D721Med (cell line): ENCODE measurements at places on chromosomes 11 and 22.

- DNase-seq: peak; percentile 47
Measured at GRCh38 chr11:131064373-131064991, 148.2 kb upstream of the SNX19 start.

DNA sequence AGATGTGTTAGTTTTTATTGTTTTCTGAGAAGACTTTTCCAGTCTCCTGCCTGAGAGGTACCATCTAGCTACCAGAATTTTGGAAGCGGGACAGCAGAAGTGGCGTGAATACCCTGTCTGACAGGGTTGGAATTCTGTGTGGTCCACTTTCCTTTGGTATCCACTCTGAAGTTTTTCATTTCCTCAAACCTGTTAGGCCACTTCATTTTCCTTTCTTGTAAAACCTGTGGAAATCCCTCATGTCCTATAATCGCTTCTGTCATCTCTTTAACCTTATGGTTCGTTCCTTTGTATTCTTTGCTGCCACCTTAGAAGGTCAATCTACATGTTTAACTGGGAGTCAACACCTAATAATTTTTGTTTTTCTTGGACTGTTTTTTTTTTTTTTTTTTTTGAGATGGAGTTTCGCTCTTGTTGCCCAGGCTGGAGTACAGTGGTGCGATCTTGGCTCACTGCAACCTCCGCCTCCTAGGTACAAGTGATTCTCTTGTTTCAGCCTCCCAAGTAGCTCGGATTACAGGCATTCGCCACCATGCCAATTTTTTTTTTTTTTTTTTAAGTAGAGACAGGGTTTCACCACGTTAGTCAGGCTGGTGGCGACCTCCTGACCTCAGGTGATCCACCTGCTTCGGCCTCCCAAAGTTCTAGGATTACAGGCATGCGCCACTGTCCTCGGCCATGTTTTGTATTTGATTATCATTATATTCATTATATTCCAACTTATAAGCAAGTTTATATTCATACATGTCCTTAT is 7.1 kb downstream of the SFI1 start:
- no peak for DNase-seq

DNA sequence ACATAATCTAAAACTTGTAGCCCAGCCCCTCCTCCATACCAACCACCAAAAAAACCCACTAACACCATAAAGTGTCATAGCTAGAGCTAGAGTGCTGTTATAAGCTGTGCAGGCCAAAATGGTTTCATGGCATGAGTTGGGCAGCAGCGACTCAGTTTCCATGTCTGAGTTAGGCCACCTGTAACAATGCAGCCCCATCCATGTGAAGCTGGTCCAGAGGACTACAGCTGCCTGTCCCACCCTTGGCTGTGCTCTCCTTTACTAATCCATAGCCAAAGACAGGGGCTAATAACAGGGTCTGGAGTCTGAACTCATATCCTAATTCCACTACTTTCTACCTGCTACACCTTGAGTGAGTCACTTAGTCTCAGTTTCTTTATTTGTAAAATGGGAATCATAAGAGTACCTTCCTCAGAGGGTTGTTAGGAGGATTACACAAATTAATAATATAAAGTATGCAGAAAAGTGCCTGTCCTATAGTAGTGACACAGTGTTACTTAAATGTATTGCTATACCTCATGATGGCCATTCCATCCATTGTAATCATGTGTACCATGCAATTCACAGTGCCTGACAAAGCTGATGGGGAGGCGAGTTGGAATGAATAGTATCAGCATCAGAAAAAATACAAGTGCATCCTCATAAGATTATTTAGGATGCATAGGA is 20.6 kb downstream of the KCNQ1OT1 start:
- no peak for DNase-seq

DNA sequence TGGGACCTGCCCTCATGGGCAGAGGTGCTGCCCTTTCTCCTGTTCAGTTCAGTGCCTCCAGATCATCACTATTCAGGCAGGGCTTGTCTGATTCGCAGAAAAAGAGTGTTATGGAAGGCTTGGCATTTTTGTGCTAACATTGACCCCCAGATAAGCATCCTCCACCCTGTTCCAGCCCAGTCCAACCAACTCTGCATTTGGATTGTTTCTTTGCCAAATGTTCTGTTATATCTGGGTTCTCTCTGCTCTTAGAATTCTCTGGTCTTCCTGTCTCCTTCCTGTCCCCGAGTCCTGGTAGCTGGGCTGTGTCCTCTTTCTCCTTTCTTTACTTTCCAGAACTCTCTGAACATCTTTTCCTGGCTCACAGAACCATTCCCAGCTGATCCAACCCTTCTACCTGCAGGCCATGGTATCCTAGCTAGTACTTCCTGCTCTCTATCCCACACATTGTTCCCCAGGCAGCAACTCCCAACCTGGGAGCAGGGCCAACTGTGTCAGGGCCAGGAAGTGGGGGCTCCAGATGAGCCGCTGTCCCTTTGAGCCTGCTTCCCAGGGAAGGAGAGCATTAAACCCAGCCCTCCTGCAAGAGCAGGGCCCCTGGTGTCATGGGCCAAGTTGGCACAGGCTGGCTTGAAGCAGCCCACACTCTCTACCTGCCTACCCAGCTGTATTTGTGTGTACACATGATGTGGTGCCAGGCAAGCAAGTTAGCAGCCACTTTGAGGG is 280.7 kb upstream of the CADM1 start:
- DNase-seq: no peak

DNA sequence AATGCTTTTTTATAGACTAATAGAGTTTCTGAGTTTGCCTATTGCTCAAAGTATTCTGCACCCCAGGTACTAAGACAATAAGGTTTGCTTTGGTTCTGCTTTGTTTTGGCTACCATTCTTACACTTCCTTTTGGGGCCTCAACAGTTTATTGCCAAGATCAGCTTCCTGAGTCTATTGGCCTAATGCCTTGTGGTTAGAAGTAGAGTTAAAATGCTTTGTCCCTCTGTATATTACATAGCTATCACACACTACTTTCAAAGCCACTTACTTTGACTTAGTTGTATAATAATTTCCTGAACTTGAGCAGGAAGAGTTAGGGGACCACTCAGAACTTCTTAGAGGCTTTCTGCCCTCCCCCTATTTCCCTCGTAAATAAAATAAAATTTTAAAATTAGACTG is 96.5 kb downstream of the DLG2 start:
- DNase-seq: no peak

GRCh38 chr11:36130401-36130800 is 158.8 kb downstream of the COMMD9 start:
- no peak for DNase-seq

DNA sequence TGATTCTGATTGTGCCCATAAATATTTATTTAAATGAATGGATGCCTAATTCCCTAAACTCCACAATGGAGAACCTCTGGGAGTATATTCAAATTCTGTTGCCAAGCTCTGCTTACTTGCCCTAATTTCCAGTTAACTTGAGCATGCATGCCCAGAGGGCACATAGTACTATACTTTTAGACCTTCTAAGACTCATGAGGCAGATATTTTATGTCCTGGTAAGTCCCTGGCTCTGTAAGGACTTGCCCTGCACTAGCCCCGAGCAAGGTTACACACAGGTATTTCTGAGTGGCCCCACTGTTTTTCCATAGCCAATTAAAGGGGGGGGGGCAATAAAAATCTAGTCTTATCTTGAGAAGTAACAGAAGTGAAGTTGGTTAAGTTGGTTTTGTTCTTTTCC is 21.1 kb upstream of the CAPRIN1 start:
- no peak for DNase-seq

DNA sequence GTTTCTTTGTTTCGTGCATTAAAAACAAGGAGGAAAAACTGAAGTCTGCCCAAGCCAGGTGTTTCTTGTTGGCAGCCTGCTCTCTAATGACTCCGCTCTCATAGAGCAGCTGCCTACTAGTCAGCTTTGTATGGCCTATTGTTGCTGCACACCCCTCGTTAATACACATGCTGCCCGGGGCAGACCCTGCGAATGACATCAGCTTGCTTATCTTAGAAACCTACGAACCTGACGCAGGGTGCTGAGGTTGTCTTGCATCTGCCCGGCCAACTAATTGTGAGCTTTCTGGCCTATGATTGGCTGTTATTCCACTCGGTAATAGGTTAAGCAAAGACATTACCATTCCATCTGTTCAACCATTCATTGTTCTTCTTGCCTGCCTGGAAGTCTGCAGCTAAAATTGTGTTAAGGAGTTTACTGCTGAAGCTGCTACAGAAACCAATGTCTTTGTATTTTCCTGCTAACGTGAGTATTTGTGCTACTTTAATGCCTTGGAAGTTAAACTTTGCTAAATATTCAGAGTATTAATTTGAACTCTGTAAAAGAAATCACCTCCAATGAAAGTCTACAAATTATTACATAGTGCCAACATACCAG is 37.5 kb downstream of the ZC3H12C start:
- DNase-seq: no peak

DNA sequence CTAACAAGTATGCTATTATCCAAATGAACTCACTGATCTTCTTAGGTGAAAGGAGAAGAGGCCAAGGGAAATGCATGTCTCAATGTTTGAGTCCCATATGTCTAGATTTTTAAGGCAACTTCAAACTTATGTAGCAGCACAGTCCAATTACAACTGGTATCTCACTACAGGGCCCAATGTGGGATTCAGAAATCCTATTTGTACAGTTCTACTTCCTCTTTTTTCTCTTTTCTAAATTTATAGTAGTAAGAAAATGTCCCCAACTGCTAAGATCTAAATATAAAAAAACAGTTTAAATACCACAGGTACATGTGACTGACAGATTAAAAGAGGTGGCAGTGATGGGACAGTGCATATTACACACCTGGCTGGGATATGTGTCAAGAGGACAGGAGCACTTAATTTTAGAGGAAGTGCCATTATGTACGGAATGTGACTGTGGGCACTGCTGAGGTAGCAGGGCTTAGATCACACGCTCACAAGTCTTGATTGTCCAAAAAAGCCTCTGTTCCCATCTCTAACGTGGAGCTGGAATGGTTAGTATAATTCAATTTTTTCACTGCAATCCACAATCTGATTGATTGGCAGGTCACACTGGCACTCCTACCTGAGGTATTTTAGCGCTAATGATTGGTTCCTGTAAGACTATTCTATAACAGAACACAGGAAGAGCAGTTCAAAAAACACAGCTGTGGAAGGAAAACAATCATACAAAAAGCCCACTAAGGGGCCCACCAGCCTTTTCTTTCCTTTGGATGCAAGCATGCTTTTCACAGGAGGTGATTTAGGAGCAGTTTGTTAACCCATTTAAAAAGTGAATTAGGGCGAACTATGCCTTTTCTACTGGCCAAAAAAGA is 34.6 kb downstream of the APOL5 start:
- DNase-seq: no peak

DNA sequence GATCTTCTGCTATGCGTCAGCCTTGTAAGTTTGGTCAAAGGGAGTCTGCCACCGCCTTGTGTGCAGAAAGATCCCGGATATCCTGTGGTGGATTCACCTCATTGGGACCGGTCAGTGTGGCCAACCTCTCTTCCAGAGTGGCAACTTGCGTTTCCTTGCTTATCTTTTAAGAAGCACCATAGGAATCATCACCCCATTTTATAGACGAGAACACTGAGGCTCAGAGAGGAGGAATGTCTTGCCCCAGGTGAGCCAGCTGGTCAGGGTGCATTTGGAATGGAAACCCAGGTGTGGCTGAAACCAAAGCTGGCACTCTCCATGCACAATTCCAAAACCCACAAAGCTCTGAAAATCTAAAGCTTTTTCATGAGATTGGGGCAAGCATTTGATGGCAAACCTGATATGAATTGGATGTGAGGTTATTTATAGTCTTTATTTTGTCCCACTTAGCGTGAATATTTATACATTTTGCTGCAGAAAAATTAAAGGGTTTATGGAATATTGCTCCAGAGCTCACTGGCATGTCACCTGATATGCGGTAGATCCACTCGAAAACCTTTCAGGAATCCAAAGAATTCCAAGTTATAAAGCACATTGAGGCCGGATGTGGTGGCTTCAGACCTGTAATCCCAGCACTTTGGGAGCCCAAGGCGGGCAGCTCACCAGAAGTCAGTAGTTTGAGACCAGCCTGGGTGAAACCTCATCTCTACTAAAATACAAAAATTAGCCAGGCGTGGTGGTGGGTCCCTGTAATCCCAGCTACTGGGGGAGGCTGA is 12.1 kb upstream of the EIF3D start:
- no peak for DNase-seq

GRCh38 chr22:47333625-47334024 is 571.2 kb downstream of the TBC1D22A start:
- no peak for DNase-seq

DNA sequence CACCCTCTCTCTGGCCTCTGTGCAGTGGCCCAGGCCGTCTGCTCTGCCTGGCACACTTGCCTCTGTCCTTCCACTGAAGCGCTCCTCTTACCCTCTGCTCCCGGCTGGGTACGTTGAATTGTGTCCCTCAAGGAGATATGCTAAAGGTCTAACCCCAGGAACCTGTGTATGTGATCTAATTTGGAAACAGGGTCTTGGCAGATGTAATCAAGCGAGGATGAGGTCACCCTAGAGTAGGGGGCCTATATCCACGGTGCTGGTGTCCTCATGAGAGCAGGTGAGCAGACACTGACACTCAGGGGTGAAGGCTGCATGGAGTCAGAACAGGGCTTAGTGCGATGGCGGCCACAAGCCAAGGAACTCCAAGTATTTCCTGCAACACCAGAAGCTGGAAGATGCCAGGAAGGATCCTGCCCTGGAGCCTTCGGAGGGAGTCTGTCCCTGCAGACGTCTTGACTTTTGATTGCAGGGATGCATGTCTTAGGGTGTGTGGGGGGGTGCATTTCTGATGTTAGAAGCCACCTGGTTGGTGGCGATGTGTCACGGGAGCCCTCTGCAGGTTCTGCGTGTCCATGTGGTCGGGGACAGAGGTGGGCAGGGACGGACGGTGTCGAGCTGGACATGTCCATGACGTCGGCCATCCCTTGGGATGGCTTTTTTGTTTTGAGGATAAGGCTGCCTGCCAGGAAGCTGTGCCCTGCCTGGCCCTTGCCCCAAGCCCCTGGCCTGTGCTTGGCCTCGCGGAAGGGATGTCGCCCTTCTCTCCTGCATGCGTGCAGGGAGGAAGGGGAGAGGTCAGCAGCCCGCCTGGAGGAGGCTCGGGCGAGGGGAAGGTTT is 68.6 kb downstream of the LRP5 start:
- no peak for DNase-seq

DNA sequence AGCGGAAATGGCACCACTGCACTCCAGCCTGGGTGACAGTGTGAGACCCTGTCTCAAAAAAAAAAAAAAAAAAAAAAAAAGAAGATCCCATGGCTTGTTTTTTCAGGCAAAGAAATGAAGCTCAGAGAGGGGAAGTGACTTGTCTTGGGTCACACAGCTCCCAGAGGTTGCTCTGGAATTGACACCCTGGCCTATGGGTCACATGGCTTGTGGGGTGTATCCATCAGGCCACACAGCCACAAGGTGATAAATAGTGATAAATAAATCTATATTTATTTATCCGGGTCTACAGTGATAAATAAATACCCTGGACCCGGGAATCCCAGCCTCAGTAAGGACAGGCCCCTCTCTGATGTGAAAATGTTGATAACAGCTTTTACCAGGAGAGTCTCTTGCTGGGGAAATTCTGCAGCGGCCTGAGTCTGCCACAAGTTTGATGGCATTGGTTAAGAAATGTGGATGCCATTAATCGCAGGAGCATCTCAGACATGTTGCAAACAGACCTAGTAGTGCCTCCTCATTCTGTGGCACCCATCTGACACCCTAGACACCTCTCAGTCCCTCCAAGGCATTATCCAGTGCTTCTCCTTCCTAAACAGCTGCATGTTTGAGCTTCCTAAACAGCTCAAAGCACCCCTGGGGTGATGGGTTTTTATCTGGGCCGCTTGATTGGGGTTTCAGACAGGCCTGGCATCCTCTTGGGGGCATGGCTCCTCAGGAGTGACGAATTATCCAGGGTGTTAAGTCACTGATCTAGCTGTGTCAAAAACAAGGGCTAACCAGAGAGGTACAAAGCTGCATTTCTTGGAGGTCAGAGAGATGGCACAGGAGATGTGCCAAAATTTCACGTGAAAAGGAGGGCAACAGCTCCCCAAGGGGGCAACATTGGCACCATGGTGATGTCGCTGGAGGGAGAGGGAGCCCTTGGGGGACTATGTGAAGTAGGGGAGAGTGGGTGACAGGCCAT is 1.9 kb upstream of the EMID1 start:
- DNase-seq: no peak
